ENCODE measurements at places on chromosomes 7 and 10.

- DNase-seq = no peak
Observed at GRCh38 chr10:113876461-113876860, 22.0 kb downstream of the NHLRC2 start.

GRCh38 chr7:158979635-158980351 lies 123.4 kb downstream of the DYNC2I1 start:
- no peak for DNase-seq

GRCh38 chr10:24882047-24882698 lies 70.2 kb downstream of the PRTFDC1 start:
- no peak for DNase-seq

DNA sequence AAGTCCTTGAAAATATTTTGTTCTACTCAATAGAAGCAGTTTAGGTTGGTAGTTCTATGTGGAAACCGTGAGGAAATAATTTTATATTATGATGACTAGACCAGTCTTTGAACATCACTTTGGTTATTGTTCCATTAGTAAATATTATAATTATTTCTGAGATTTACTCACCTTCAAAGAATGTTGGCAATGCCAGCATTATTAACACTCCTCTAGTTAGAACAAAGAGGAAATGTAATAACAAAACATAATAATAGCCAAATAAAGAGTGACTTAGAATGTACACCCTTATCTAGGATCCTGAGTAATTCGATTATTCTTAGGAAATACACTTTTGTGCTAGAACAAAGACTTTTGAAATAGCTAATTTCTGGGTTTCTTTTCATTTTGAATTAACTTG lies 121.1 kb downstream of the CFTR start:
- DNase-seq = no peak

DNA sequence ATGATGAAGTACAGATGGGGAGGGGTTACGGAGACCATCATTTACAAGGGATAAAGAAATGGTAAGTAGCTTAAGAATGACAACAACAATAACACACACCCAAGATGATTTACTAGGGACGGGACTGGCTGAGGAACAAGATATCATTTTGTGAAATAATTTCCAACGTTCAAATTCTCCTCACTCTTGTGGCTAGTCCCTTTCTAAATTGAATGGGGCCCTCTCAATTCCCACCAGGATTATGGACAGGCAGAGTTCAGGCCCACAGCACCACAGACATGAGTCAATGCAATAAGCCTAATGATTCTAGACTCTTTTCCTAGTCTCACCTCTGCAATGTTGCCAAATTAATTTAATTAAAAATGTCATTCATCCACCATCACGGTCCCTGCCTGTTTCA lies 448.1 kb downstream of the KCNMA1 start:
- DNase-seq = no peak

GRCh38 chr7:54802841-54803240 lies 43.8 kb upstream of the SEC61G start:
- no peak for DNase-seq

DNA sequence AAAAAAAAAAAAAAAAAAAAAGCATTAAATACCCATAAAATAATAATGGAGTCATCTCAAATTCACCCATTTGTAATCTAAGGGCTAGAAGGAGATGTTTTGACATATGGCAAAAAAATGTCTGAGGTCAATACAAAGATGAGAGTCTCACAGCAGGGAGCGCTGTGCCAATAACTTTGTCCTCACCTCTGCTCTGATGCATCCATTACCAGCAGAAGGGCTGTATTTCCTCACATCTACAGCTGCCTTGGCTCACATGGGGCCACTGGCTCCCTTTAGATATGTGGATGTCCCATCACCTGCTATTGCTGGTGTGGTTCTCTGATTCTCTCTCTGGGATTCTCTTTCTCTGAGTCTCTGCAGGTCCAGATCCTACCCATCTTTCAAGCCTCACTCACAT lies 90.3 kb upstream of the FAM133B start:
- DNase-seq = no peak

- no peak for DNase-seq
Observed at GRCh38 chr7:47204709-47205108, 377.2 kb downstream of the TNS3 start.
